ENCODE measurements at places on chromosomes 7 and 10.

DNA sequence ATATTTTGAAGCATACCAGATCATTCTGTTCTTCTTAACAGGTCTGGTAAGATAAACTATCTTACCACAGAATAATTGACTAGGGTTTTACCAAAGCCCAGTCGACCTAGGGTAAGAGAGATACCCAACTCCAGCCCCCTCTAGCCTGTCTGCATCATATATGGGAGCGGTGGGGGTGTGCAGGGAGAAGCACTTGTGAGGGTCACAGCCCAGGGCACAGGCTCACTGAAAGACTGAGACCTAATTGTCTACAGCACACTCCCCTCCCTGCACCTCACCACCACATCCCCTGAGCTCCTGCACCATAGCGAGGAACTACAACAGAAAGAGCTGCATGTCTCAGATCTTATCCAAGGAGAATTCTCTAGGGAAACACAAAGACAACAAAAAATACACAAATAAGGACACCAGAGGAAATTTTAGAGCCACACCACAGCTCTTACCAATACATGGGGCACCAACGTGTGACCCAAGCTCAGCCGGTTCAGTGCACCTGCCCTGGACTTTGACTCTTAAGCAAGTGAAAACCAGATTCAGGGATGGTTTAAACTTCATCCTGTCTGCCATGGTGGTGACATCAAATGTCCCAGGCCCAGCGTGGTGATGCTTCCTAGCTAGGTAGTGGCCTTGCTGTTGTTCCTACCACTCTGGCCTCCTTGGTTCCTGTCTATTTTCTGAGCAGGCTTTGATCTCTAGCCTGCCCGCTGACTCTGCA, 150.8 kb downstream of the HERPUD2 start:
- DNase-seq: no peak

DNA sequence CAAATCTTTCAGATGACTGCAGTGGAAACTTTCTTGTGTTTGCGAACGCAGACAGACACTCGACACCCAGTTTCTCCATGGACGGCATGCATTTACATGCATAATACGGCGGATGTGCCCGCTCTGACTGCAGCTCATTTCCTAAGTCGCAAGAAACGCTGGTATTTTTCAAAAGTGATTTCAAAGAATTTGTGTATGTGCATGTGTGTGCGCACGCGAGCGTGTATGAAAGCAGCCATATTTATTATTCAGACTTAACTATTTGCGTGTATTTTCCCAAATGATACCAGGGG, 436.5 kb upstream of the MGMT start:
- DNase-seq: no peak

- peak; percentile 79 for DNase-seq
Measured at GRCh38 chr7:123747620-123748141, 1.1 kb downstream of the WASL start.

DNA sequence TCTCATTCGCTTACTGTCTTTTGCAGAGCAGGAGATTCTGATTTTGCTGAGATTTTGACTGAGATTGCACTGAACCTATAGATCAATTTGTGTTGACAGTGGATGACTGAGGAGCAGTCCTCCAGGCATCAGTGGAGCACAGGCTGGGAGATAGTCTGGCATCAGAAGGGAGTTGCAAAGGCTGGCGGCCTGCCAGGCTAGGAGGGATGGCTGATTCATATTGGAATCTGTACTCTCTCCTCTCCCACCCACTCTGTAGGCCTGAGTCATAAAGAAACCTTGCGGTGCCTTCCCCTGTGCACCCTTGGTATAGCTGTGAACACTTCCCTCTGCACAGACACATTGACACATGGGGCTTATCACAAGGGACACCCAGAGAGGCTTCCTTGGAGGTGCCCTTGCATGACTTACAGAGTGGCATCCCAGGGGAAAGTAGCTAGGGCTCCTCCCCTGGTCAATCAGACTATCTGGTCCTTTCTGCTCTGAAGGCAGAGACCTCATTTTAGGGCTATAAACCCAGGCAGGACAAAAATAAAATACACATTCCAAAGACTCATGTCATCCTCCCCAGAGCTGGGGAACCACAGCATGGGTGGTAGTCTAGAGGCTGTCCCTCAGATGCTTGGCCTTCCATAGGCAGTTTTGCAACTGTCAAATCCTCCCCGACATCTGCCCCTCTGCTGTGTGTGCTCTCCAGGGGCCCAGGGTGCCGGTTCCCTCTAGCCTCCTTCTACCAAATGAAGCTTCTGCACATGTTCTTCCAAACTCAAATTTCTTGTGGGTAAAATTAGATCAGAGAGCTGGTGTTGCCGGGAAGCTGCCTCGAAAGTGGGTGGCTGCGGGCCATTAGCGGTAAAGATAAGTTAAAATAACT, 37.4 kb upstream of the EEPD1 start:
- DNase-seq: no peak

DNA sequence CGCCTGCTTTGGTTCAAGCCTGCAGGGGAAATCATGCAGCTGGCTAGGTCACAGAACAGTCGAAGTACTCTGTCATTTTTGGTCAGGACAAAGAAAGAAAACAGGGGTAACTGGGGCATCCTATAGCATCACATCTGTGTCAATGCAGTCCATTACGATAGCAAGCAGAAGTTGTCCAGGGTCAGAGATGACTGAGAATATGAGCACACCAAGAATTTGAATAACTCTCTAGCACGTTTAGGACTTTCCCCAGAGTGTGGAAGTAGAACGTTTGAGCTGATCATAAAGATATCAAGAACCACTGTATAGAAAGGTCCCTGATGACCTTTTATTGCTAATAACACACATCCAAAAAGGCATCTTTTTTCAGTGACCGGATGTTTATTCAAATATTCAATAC, 12.7 kb upstream of the HECW1 start:
- DNase-seq: no peak

DNA sequence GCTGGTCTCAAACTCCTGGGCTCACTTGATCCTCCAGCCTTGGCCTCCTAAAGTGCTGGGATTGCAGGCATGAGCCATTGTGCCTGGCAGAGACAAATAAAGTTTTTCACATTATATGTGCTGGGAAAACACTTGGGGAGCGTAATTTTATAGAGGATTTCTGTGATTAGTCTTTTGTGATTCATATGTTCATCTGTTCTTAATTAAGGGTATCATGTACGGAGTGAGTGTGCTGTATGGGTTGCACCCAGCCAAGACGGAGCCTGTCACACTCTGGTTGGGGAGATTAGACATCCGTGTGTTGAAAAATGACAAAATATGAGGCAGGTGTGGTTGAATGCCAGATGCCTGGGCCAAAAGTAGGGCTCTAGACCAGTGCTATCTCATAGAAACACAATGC, 10.3 kb downstream of the ADRB1 start:
- DNase-seq: no peak

GRCh38 chr10:4144817-4145216, 359.8 kb upstream of the KLF6 start:
- DNase-seq: no peak

- DNase-seq: peak; percentile 60
Measured at GRCh38 chr7:75967487-75967997, 26.9 kb downstream of the TMEM120A start.

DNA sequence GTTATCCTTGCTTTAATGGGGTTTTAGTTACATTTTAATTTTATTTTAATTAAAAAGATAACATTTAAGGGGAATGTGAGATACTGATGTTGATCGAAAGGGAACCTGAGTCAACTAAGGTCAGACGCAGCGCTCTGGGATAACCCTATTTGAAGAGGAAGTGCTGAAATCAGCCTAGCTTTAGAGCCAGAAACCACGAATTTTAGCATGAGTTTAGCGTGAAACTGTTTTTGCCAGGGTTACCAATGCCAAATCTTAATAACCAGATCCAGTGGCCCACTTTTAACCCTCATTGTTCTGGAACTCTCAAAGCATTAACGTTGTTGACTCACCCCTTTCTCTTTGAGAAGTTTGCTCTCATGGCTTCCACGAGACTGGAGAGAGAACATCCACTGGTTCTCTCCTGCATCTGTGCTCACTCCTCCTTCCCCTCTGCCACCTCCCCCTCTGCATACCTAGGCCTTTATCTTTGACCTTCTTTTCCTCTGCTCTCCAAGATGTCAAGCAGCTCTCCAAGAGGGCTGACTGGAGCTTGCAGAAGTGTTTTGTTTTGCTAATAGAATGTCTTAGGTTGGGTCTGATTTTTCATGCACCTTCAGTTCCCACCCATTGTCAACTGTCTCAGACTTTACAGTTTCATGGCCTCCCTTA, 198.3 kb upstream of the CELF2 start:
- DNase-seq: no peak

- no peak for DNase-seq
Measured at GRCh38 chr7:6496842-6497636, 49.3 kb upstream of the DAGLB start.

DNA sequence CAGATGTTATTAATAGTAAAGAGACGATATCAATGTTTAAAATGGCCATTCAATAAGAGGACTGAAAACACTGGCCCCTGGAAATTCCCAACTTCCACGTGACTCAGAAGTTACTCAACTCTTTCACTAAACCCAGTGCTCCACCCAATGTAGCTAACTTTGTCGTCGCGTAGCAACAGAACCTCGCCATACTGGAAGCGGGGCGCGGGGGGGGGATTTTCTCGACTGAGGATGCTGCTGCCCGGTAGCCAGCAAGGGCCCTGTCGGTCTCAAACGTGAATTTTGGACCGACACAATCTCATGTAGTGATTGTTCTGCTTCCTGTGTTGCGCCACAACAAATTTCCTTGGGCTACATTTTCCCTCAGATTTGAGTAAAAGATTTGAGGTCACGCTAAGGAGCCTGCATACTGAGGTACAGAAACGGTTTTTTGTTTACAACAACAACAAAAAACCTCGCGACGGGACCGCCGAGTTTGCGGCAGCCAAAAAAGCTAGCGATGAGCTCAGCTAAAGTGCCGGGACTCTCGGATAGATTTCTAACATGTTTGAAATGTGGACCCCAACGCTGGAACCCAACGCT, 977 bp upstream of the SFR1 start:
- peak; percentile 92 for DNase-seq

GRCh38 chr7:49660170-49660783, 113.2 kb upstream of the VWC2 start:
- no peak for DNase-seq

GRCh38 chr7:28163949-28164348, 16.6 kb downstream of the JAZF1 start:
- DNase-seq: peak; percentile 39
